Activated CD4-positive, alpha-beta T cell treated with anti-CD3 and anti-CD28 coated beads for 36 hours (primary cell): ENCODE measurements at places on chromosomes 12 and 14.

DNA sequence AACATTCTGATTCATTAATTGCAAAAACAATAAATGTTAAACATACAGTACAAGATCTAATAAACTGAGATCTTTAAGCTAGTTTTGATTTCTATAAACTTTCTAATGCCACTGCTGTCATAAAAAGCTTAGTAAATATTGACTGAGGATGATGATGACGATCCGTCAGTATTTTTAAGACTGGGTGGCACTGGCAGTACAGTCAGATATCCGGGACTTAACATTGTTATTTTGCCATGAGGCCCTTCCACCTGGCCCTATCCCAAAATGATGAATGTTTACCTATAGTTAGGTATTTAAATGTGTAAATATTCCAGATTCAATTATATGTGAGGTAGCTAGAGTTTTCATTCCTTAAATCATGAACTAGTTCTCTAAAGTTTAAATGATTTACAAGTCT, 158.5 kb downstream of the FOXA1 start:
- DNase-seq, result no peak

GRCh38 chr14:54829486-54830224, 73.0 kb downstream of the GCH1 start:
- DNase-seq, result no peak

DNA sequence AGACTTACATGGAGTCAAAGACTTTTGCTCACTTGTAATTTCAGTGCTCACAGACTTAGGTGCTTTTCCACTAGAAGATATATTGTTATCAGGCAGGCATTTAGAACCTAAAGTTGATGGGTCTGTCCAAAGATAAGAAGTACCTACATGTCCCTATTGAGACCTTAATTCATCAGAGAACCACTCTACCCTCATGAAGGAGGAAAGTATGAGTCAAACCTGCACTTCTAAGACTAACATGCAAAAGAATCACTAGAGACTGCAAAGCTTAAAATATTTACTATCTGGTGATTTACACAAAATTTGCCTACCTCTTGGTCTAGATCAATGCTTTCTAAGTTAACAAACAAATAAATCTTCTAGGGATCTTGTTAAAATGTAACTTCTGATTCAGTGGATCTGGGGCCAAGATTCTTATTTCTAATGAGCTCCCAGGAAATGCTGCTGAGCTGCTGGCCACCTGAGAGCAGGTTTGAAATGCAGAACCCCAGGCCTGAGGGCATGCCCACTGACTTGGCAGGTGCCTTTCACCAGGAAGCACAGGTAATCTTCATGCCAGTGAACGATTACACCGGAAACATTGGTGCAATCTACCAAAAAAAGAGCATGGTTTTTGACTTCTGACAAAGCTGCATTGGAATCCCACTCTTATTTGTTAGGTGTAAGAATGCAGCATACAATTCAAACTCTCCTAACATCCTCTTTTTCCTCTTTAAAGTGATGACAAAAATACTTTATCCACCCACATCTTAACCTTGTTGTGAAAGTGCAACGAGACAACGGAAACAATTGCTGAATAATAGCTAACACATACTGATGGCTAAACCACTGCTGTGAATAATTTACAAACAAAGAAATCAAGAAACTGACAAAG, 214.2 kb downstream of the ADAMTS20 start:
- DNase-seq, result no peak

DNA sequence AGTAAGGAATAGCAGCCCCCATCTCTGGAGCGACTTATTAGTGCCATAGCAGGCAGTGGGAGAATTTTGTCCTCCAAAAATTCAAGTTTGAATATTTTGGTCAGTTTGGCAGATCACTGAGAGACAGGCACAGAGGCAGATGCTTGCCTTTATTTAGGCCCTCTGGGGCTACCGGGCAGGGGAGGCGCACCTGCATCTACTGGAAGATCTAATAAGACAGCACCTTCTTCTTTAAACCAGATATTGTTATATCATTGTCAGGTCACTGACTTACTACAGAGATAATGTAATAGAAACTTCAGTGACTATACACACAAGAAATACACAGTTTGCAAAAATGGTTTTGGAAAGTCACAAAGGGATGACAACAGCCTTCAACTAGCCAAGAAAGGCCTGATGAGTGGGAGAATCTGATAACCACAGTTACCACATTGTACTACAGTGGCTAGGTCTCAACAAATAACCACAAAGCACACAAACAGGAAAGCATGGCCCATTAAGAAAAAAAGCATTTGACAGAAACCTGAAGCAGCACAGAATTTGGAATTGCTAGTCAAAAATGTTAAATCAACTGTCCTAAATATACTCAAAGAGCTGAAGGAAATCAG, 56.8 kb downstream of the CDK17 start:
- no peak for DNase-seq

- DNase-seq, result no peak
These were observed 54.4 kb upstream of the BMP4 start for GRCh38 chr14:54010981-54011380.

GRCh38 chr12:111785651-111786050, 18.9 kb downstream of the ALDH2 start:
- no peak for DNase-seq

DNA sequence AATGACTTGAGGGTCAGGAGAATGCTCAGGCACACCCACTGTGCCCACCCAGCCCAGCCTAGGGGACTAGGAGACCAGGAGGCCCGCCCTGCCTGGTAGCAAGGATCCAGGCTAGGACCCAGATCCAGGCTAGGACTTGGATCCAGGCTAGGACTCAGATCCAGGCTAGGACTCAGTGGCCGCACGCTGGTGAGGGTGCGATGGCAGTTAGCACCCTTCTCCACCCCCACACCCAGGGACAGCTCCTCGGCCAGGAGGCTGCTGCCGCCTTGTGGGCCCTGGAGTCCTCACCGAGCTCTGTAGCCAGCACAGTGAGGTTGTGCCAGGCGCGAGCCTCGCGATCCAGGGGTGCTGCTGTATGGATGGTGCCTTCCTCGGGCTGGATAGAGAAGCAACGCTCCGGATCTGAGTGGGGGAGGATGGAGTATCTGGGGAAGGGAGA, 5.1 kb downstream of the CDH24 start:
- DNase-seq, result peak; percentile 44

DNA sequence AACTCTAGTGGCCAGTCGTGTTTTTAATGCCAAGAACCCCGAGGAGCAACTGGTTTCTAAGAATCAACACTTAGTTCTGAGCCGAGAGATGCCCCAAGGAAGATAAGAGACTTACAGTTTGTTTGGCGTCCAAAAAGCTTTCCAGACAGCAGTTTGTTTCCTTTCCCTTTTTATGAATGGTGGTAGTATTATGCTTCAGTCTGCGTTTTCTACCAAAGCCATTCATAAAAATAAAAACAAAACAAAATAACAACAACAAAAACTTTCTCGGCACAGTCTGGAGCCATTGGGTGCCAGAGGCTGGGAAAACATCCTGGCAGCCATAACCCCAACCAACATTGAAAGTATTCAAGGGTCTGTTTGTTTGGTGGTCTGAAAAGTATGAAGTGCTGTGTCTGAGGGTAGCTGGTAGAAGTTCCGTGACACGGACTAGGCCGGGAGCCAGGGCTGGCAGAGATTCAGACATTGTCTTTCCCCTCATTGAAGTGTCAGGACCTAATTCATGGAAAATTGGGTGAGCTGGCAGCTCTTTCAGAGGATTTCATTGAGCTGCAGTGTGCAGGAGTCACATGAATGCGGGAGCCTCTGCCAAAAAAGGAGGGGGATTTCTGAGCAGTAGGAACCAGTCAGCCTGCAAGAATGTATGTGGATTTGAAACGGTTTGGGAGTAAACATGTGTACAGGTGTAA, 124.2 kb downstream of the HMGA2 start:
- no peak for DNase-seq

DNA sequence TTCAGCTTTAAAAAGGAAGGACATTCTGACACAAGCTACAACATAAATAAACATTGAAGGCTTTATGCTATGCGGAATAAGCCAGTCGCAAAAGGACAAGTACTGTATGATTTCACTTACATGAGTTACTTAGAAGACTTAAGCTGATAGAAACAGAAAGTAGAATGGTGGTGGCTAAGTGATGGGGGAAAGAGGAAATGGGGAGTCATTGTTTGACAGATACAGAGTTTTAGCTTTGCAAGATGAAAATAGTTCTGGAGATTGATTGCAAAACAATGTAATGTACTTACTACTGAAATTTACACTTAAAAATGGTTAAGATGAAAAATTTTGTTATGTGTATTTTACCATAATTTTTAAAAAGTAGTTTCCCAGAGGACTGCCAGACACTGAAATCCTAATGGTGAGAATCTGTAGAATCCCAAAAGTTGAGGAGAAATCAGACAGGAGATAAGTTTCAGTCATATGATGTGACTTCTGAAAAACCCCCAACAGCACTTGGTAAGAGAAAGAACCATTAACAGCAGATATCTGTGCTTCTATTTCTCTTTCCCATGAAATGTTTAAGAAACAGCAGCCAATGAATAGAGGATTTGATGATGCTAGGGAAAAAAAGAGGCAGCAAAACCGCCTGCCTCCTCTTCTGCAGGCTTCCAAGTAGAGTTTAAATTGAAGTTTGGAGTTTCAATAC, 16.6 kb upstream of the CLEC2A start:
- DNase-seq, result no peak

GRCh38 chr12:88544991-88545980, 35.0 kb downstream of the KITLG start:
- no peak for DNase-seq

DNA sequence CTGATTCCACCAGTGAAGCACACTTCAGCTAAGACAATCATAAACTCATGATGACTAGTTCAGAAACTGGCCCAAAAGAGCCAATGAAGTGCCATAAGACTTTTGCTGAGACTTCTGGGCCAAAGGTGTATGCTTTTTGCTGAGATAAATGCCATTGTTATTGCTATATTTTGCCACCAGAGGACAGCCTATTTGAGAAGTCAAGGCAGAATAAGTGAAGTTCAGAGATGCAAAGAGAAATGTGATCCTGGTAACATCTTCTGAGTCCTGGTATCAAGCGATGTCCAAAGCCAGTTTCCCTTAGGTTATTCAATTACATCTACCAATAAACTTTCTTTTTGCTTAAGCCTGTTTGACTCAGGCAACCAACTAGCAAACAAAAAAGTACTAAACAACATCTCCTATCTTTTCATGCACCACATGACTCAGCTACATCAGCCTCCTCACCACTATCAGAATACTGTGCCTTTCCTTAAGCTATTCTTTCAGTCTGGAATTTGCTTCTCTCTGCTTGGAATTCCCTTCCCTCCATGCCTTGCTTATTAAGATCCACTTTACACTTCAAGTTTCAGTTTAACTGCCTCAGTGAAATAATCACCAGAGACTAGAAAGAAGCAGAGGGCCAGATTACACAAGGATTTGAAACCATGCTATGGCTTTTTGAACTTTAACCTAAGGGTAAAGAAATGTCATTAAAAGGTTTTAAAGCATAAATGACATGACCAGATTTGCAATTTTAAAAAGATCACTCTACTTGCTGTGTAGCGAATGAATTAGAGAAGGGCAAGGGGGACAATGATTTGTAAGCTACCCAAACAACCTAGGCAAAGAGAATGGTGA, 14.0 kb downstream of the CRY1 start:
- peak; percentile 13 for DNase-seq

DNA sequence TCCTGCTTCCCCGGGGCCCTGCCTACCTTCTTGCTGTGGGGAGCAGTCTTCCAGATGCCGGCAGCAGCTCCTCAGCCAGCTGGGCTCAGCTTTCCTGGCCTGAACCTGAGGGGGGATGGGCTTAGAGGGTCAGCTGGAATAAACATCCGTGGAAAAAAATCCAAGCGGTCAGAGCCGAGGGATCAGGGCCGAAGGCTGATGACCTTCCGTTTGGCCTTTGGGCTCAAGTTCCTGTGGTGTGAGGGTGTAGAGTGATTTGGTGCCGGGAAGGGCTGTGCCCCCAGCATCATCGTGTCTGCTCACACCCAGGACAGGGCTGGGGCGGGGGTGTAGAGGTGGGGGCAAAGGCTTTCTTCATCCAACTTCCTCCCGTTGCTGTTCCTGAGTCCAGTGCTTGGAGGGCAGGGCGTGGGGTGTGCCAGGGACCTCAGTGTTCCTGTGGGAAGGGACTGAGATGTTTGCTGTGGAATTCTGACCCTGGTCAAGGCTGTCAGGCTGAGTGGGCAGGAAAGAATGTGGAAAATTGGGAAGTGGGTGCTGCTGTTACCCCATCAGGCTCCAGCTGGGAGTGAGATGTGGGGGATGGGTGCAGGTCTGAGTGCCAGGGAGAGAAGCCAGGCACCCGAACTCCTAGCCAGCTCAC, 2.6 kb downstream of the SMIM41 start:
- DNase-seq, result no peak

GRCh38 chr14:100306998-100307765, 938 bp upstream of the SLC25A29 start:
- DNase-seq, result no peak

GRCh38 chr12:48925304-48926011, at the start of gene FKBP11:
TSS of gene FKBP11 (minus strand) at chr12:48925492. CDS start at chr12:48925428, 64 bp downstream.
- DNase-seq, result peak; percentile 81

DNA sequence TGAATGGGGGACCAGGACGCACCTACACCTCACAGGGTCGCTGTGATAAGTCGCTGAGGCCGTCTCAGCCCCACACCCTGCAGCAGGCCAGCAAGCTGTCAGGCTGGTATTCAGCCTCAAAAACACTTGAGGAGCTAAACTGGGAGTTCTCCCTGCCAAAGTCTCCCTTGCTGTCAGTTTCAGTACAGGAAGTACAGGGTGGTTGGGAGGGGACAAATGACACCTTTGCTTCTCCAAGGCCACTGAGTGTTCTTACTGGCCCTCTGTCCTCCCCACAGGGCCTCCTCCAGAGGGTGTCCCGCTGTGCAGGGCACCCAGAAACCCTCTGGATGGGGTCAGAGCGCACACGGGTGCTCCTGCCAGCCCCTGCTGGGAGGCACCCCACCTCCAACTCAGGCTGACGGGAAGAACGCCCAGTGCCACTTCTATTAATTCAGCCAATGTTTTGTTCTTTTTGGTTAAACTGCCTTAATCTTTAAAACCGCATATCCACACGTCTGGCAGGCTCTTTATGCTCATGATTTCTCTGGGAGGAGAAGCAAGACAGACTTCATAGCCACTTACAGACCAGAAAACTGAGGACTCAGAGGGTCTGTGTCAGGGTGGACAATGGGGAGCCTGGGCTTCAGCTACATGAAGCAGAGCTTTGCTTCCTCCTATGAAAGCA, 75.9 kb downstream of the ITPK1 start:
- no peak for DNase-seq

DNA sequence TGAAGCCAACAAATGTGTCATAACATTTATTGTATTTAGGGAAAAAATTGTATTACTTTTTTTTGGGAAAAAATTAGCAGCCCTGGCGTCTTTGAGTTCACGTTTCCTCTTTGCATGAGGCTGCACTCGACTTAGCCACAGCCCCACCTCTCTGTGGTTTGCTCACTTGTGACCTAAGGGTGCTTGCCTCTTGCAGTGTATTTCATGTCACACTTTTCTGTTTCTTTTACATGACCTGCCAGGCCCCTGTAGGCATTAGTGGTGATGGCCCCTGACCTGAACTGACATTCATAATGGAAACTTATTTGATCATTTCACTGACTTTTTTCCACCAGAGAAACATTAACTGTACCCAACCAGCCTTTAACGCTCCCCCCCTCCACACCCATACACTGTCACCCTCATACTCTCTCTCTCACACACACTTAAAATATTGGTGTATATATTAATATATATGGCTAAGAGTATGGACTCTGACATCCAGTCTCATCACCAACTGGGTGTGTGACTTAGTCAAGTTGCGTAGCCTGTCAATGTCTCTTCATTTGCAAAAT, 122.9 kb downstream of the PRKCH start:
- DNase-seq, result peak; percentile 85

- no peak for DNase-seq
These were observed 126.9 kb downstream of the PAPOLA start for GRCh38 chr14:96629082-96629481.

GRCh38 chr12:26319511-26319910, 124.1 kb downstream of the SSPN start:
- no peak for DNase-seq

- DNase-seq, result no peak
These were observed 178.5 kb upstream of the ATF7IP start for GRCh38 chr12:14187002-14187401.
